ENCODE measurements at places on chromosomes 1 and 21.

- DNase-seq, result no peak
These were observed 42.9 kb downstream of the ABCG1 start for GRCh38 chr21:42261829-42262200.

GRCh38 chr1:241442686-241443085 lies 76.9 kb downstream of the FH start:
- no peak for DNase-seq

DNA sequence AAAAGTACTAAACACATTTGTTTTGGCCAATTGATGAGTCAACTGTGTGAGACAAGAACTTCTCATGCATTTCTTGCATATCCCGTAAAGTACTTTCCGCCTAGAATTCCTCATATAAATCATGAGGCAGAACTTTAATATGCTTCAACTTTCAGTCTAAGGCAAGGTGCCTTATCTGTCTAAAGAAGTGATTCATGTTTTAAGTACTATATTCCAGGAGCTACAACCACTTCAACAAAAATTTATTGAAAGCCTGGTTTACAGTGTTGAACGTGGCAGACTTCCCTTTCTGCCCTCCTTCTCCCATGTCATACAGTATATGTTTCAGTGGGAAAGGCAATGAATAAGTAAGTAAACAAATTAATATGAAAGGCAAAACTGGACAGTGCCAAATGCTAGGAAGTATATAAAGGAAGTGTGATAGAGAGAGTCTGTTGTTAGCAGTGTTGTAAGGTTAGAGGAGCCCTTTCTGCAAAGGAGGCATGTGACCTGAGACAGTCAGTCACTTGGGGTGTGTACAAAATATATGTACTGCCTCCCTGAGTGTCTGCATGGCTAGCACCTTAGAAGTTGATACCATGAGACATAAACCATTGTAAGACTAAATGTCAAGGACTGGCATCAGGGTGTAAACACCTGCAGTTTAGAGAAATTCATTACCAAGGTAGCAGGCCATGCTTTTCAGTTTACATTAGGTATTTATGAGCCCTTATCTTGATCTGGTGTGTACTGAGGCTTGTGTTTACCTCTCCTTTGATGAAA lies 362.2 kb downstream of the SRGAP2C start:
- no peak for DNase-seq

- no peak for DNase-seq
These were observed 54.9 kb upstream of the DIPK1A start for GRCh38 chr1:93016171-93016570.

- DNase-seq, result no peak
These were observed 5.0 kb downstream of the FAF1 start for GRCh38 chr1:50955116-50955515.

DNA sequence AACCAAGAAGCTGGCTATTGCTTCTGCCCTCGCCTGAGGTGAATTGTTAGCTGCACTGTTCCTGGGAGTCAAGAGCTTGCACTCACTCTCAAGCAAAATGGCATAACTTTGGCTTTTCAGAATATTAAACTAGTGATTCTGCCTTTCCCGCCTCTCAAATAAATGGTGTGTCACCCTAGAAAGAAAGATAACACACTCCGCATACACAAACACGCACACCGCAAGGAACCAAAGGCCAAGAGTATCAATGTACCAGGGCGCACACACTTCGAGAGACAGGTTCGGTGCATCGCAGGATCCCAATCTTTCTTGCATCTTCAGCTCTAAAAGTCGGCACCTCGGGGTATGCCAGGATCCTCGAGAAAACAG lies 470 bp upstream of the RTCA start:
- DNase-seq, result no peak

DNA sequence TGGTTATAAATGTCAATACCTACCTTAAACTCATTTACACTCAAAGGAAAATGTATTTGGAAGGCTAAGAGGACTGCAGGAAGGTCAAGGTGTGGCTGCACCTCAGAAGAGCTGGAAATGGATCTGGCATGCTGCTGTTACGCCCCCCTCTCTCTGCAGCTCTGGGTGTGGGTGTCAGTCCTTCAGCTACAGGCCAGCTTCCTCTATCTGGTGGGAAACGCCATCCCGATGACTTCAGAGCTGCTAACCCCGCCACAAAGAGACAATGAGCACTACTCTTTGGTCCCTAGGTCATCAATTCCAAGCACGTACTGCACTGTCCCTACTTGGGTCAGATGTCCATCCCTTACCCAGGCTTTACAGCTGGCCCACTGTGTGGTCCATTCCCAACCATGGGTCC lies 74.2 kb downstream of the TEX35 start:
- no peak for DNase-seq

GRCh38 chr1:43634721-43635120 lies 15.2 kb upstream of the KDM4A start:
- no peak for DNase-seq

DNA sequence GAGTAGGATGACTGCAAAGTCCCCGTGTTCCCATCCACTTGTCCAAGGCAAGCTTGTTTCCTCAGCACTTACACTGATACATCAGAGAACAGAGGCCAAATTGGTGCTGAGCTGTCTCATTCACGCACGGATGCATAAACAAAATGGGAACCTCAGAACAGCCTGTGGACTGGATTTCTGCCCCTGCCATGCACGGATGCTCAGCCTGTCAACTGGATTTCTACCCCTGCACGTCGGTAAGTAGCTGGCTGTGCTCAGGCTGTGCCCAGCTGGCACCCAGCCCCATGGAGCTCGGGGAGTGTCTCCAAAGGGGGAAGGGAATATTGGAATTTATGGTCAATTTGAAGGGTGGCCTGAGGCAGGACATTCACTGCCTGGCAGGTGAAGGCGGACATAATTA lies 40.8 kb upstream of the TMPRSS2 start:
- DNase-seq, result no peak

DNA sequence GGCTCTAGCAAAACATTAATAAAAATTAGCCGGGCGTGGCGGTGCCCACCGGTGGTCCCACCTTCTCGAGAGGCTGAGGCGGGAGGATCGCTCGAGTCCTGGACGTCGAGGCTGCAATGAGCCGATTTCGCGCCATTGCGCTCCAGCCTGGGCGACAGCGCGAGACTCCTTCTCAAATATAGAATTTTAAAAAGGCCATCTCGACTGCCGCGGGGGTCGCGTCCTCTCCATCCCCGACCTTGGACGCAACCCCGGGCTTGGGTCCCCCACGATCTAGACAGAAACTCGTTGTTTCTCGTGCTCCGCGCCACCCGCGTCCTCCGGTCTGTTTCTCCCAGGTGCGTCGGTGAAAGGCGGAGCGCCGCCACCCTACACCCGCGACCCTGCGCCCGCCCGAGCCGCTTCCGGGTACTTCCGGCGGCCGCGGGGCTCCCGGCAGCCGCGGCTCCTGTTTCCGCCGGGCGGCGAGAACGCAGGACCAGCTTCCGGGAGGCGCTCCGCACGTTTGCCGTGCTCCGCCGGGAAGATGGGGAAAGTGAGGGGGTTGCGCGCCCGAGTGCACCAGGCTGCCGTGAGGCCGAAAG lies at the start of gene SLX9:
TSS of gene SLX9 (plus strand) at position 498 of the 584 bp plus-strand sequence. CDS start at position 527, 29 bp downstream.
- peak; percentile 89 for DNase-seq

- DNase-seq, result no peak
These were observed 137.8 kb downstream of the PEX14 start for GRCh38 chr1:10612436-10613160.

- DNase-seq, result no peak
These were observed 19.7 kb upstream of the GPR52 start for GRCh38 chr1:174428033-174428432.

DNA sequence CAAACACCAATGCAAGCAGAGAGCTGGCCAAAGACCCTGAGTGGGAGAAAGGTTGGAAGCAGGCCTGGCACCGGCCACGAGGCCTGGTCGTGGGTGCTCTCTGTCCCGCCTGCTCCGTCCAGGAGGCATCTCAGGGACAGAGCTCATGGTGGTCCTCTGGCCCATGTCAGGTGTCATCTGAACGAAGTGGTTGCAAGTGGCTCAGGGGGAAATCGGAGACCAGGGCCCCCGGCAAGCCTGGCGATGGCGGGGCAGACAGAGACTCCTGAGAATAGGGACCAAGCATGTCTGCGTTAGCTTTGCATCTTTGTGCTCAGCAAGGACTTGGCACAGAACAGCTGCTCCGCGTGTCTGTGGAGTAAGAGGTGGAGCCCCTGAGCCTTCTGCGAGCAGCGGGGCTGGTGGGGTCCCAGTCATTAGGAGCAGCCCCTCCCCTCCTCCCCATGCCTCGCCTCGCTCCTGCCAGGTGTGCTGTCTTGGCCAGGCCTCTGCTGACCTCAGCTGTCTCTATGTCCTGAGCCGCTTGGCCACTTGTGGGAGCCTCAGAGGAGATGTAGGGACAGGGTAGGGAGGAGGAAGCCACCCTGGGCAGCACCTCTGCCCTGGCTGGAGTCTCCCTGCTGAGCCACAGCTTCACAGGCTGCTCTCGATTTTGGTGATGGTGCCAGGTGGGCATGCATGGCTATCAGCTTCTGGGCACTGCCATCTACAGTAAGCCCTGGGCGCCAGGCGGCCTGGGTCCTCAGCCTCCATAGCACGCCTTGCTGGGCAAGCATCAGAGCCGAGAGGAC lies 362.9 kb upstream of the VAMP3 start:
- no peak for DNase-seq

DNA sequence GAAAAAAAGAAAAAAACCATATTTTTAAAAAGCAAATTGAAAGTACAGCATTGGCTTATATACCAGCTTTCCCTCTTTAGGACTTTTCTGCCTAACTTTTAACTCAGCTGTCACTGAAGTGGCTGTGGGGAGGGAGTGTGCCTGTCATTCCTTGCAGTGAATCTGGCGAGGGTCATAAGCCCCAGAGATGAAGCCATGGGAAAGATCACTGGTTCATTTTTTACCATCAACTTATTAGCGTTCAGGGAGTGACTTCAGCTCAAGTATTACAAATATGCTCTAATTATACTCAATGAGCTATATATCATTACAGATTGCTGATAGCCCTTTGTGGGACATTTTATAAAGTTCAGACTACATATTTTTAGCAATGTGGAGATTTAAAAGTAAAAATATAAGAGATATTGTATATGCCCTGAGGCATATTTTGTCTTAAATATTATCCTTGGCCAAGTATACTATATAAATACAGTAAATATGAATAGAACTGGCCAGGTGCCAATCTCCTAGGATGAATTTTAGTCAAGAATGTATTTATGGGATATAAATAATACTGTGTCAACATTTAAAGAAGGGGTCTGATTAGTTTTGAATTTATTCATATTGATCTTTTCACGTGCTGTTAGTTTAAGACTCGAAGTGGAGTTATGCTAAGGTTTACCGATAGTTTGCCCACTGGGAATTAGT lies 4.4 kb downstream of the TGFB2 start:
- DNase-seq, result no peak

- DNase-seq, result no peak
These were observed 45.1 kb downstream of the CAPN8 start for GRCh38 chr1:223620297-223620897.

DNA sequence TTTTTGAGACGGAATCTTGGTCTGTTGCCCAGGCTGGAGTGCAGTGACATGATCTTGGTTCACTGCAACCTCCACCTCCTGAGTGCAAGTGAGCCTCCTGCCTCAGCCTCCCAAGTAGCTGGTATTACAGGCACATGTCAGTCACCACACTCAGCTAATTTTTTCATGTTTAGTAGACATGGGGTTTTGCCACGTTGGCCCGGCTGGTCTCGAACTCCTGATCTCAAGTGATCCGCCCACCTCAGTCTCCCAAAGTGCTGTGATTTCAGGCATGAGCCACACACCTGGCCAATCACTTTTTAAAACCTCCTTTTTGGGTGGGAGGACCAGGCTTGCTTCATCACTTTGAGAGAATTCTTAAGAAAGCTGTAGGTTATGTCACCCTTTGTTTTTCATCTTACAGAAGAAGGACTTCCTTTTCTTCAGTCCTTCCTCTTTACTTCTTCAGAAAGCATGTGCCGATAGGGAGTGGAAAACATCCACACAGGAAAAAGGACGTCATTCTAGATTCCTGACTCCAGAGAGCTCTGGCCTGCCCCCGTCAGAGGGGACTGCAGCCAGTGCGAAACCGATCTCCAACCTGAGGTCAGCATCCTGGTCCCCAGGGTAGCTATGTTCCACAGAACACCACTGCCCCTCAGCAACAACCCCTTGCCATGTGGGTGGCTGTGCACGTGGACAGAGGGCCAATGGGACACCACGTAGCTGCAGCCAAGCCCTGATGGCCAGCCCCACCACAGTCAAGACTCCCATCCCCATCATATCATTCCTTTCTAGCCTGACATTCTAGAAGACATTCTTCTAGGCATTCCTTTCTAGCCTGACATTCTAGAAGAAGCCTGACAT lies 21.9 kb downstream of the NCF2 start:
- no peak for DNase-seq

- no peak for DNase-seq
These were observed 78.5 kb upstream of the CDC42BPA start for GRCh38 chr1:227396539-227397353.

- DNase-seq, result no peak
These were observed 71.9 kb upstream of the PRDX6 start for GRCh38 chr1:173405281-173405680.

DNA sequence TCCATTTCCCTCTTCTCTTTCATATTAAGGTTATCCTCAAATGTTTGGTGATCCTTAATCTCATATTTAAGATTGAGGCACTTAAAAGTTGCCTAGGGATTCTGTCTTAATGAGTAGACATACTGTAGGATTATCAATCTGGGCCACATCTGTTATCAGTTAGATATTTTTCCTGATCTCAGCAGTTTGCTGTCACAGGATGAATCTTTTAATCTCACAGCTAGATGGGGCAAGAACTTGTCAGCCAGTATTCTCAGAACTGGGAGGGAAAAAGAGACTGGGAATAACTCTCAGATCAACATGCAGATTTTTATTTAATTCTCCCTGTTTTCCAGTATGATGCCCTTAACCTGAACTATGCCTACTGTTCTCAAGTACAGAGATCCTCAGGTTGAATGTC lies 14.0 kb downstream of the ZNF644 start:
- no peak for DNase-seq

DNA sequence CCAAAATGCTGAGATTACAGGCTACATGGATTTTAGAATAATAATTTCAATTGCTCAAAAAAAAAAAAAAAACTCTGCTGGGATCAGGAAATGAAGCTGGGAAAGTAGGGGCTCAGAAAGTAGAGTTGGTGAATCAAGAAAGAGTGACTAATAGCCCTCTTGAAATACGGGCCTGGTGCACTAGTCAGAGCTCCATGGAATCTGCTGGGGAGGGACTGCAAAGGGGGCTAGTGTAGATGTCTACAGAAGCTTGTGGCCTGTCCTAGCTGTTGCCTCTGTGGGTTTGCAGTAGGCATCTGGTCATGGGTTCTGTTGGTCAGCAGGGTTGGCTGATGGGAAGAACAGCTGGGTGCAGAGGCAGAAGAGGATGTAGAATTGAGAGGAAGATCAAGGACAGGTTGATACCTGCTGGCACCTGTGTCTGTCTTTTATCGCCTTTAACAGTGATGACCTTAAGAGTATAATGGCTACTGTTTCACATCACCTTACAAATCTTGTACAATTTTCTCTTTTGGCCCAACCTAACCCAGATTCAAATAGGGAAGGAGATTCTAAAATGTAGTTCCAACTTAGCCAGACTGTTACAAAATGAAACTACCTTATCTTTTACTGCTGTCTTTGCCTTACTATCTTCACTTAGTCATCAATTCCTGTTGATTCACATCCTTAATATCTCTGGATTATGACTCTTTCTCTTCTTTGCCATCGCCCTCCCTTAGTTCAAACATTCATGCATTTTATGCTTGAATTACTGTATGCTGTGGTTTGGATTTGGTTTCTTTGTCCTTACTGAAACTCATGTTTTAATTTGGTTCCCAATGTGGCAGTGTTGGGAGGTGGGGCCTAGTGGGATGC lies 126.2 kb downstream of the GIPC2 start:
- DNase-seq, result no peak

GRCh38 chr1:118077331-118078045 lies 107.5 kb downstream of the SPAG17 start:
- peak; percentile 7 for DNase-seq

- DNase-seq, result no peak
These were observed 212.9 kb upstream of the HOOK1 start for GRCh38 chr1:59601811-59602210.
